ENCODE measurements at places on chromosomes 5 and 9.

GRCh38 chr5:109982966-109983534 is 293.3 kb downstream of the MAN2A1 start:
- DNase-seq = no peak

DNA sequence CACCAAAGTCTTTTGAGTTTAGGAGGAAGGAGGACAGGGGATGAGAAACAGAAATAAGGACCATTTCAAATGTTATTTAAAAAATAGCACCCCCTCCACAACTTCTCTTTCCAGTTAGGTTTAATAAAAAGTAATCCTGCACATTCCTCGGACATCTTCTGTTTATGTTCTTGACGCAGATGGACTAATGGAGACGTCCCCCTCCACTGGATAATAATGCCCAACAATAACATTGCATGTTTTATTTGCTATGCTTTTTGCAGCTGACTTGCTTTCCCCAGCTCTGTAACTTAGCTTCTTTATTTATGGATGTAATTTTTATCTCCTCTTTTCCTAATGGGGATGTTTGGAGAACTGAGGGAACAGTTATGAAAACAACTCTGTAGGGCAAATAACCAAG is 89.5 kb downstream of the MAT2B start:
- no peak for DNase-seq

GRCh38 chr9:89593727-89594427 is 10.9 kb upstream of the GADD45G start:
- peak; percentile 46 for DNase-seq

DNA sequence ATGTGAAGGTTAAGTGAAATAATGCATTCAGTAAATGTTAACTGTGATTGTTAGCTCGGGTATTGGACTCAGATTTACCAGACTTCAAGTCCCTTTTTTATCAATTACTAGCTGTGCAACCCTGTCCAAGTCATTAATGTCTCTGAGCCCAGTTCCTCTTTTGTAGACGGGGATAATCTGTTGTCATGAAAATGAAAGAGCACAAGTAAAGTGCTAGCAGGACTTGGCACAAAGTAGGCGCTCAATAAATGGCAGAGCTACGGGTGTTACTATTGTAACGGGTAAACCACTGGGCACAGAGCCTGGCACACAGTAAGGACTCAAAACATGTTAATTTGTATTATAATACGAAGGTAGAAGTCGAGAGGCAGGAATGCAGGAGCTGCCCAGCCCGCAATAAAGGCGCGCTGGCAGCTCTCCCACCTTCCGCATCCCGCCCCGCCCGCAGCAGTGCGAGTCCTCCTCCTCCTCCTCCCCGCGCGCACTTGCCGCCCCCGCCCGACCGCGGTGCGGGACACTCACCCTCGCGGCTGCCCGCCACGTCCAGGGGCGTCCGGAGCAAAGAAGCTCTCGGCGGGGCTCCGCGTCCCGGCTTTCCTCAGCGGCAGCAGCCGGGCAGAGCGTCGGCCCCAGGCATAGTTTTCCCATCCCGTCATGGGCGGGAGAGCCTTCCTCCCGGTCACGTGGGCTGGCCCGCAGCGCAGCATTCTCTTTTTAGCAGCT is at the start of gene C1QTNF2:
Gene C1QTNF2, minus strand, starts transcription at position 637 of the 723 bp plus-strand sequence. CDS start 15,615 bp downstream, outside the sequence.
- DNase-seq = no peak

DNA sequence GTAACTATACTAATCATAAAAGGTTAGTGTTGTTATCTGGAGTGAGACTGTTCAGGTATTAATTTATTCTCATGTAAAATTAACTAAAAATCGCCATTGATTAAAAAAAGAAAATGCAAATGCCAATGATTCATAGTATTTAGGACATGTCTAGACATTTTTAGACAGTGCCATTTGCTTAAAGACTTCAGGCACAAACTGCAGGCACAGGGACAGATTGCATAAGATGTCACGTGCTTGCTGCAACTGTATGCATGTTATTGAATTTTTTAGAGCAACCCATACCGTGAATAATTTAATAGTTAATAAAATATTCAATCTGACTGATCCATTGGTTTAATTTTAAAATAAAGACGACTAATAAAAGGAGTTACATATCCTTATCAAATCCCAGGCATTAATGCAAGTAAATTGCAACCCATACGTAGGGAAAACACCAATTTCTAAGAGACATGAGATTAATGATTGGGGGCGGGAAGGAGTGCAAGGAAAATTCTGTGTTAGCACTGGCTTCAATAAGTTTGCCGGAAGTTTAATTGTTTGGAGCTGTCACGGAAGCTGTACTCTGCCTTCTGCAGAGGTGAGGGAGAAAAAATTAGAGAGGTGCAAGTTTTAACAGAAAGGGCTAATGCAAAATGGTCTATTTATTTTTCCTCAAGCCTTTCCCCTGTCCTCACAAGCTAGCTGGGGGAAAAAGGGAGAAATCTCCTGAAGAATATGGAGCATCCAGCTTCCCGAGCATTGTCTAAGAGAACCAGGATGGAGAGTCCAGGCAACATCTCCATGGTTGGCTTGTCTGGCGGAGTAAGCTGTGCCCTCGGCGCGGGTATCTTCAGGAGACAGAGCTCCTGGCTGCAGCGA is 2.9 kb downstream of the EDIL3 start:
- DNase-seq = no peak

DNA sequence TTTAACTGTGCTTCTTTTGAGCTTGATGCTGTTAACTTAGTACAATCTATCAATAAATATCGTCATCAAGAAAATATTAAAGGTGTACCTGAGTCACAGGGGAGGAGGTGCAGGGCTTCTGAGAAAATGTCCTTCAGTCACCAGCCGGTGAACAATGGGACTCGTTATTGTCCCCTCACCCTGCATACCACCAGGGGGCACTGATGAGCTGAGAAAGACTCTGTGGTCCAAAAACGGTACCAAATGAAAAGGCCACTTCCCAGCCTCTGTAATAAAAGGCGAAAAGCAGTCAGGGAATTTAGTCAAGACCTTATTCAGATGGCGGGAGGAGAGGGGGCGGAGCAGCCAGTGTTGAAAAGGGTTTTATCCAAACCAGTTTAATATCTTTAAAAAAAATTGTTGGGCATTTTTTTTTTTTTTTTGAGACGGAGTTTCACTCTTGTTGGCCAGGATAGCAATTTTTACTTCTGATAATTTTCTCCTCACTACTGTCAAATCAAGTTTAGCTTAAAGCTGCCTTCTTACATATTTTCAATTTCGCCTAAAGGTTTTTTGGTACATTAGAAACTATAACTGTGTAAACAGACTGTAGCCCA is 271.9 kb upstream of the ADAMTS16 start:
- peak; percentile 13 for DNase-seq

DNA sequence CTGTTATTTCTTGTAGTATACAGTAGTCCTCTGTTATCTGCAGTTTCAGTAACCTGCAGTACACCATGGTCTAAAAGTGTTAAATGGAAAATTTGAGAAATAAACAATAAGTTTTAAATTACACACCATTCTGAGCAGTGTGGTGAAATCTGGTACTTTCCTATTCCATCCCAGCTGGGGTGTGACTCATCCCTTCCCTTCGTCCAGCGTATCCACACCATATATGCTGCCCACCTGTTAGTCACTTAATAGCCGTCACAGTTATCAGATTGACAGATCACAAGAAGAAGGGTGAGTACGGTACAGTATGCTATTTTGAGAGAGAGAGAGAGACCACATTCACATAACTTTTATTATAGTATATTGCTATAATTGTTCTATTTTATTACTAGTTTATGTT is 28.9 kb downstream of the FAM151B start:
- peak; percentile 7 for DNase-seq

DNA sequence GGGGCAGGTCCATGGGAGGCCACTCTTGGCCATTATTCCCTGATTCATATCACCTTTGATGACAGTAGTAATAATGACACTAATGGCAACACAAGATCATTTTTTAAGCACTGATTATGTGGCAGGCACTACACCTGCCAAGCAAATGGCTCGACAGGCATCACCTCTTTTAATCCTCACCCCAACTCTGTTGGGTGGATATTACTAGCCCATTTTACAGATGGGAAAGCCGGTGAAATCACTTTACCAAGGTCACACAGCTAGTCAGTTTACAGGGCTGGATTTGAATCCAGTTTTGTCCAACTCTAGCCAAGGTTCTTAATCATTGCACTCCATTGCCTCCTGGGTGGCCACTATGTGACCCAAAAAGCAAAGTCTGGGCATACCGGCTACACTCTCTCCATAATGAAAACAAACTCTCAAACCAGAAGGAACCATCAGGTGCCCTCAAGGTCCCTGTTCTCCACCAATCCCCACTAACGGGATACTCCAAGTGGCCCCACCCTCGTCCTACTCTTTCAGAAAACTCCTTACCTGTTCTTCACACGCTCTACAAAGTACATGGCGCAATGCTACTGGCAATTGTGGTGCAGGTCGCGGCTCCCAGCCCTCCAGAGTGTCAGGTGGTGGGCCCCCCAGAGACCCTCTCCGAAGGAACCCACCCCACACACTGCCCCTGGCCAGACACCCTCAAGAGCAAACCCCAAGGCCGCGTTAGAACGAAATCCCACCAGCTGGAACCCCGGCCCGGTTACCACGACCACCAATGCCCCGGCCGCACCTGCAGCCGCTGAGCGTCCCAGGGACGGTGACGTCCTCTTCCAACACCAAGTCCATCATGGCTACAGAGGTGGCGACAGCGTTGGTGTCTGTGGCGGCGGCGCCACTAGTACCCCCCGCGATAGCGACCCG is 572 bp downstream of the CDK5RAP2 start:
- DNase-seq = peak; percentile 5

DNA sequence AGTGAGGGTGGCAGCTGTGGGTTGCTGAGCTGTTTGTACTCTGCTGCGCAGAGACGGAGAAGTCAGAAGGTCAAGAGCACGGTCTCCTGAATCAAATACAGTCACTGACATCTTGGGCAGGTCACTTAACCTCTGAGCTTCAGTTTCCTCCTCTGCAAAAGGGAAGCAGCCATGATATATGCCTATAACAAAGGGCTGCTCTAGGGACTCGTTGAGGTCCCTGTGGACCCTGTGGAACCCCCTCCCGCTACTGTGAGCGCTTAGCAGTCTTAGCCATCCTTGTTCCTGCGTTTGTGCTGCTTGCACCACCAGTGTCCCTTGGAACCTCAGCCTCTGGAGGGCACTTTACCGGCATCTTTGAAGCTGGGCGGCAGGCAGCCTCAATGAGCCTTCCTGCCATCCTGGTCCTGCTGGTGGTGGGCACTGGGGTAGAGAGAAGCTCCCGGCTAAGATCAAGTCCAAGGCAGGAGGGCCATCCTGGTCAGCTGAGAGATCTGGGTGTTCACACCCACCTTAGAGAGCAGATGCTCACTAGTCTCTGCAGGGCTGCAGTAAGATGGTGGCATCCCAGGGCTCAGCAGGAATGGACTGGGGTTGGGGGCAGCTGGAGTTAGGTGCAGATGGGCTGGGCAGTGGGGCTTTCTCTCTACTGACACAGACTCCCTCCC is 8.7 kb downstream of the JADE2 start:
- no peak for DNase-seq

DNA sequence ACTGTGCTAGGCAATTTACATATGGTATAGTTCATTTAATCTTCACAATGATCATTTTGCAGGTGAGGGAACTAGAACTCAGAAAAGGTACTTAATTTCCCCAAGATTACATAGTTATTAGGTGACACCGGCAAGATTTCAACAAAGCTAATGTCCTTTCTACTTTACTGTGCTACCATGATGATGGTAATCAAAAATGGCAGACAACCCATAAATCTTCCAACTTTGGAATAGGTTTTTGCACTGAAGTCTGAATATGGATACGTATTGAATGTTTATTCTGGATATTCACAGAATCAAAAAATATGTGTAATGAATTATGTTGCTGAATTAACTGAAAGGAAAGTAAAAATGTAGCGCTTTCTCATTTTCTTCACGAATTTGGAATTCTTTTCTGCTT is 13.8 kb downstream of the PDCD1LG2 start:
- DNase-seq = no peak

- no peak for DNase-seq
These were observed 152.1 kb downstream of the PCSK1 start for GRCh38 chr5:96280946-96281393.

DNA sequence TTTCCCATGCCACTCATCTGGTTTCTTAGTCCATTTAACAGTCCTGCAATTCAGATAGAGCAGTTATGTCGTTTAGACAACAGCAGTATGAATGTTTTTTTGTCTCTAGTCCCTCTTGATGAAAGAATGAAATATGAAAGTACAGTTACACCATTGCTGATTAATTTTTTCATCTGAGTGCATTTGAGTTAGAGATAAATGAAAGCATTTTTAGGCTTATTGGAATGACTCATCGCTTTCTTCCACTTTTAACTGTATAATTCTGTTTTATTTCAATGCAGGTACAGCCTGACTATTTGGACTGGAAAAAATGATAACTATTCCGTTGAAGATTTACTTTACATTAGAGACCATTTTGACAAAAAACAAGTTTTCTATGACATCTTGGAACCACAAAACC is 28.7 kb downstream of the ANKRD34B start:
- DNase-seq = no peak

DNA sequence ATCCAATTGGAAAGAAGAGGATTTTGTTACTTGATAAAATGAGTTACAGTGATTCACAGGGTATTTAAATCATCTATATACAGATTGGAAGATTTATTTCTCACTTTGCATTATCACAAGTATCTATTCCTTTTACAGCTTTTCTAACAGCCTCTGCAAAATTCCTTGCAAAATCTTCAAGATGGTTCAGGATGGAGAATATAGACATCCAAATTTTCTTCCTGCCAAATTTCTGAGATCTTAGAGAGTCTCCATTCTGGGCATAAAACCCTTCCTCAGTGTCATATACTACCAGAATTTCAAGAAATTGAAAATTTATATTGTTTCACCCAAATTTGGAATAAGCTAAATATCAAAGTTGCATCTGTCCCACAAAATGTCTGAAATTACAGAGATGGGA is 259.1 kb upstream of the FAM174A start:
- DNase-seq = no peak

GRCh38 chr9:120210274-120210673 is 369.7 kb downstream of the CDK5RAP2 start:
- DNase-seq = no peak

DNA sequence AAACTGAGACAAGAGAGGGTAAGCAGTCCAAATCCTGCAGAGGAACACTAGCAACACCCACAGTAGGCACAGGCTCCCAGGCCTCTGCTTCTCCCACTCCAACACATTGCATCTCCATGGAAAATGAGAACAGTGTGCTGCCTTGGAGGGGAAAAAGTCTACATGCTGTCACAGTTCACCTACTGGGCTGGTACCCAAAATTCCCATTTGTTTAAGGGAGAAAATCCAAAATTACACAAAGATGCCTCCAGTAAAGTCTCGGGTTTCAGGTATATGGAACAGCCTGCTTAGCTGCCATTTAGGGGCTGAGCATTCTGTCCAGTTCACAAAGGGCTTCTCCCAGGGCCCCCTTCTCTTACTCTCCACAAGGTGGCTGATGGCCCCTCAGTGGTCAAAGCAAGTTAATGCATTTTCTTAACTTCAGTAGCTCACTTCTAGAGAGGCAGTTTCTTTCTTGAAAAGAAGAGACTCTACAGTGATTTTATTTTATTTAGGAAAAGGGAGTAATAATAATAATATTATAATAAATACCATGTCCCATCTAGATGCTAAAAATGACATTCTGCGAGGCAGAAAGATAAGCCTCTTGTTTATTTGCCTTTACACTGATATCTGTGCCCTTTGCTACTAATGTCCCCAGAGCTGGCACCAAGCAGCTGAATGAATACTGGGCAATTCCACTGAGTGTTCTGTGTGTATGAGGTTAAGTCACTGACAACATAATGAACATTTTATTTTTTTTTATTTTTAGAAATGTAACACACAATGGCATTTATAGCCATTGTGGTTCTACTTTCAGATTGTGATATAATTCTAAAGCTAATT is 89.4 kb downstream of the RGS7BP start:
- no peak for DNase-seq
